GM23338 (cell line): ENCODE measurements at places on chromosomes 12 and 14.
A peak's percentile ranks its signal among the peaks of the same experiment; 100 is the strongest.

GRCh38 chr14:37145395-37145794, 27.0 kb downstream of the SLC25A21 start:
- H3K4me1 ChIP-seq: no peaks in the 10 kb centered on the region
- H3K27ac ChIP-seq: no peak overlapping the region

DNA sequence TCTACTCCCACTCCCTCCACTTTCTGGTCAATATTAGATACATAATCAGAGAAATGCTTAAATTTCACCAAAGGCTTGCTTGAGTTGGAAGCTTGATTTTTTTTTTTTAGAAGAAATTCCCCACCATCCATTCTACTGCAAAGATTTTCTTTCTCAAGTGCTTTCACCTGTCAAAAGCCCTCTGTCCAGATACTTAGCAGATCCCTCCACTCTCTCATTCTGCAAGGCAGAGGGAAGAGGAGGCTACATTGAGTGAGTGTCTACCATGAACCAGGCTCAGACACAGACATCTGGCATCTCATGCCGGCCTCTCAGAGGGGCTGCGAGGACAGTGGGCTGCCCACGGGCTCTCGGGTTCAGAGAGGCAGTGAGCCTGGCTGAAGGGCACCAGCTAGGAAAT, 127.6 kb upstream of the GSC start:
- DNase-seq: no peak
- H3K36me3 ChIP-seq: no peaks in the 10 kb centered on the region
- no peaks in the 10 kb centered on the region for H3K27me3 ChIP-seq

DNA sequence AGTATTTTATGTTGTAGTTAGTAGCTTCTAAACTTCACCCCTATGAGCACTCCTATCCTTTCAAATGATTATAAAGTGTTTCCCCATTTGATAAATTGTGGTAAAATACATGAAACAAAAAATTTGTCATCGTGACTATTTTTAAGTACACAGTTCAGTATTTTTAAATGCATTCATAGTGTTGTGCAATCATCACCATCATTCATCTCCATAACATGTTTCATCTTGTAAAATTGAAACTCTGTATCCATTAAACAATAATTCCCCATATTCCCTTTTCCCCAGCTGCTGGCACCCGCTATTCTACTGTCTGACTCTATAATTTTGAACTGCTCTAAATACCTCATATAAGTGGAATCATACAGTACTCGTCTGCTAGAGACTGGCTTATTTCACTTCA, 52.5 kb downstream of the ATP23 start:
- no peak for DNase-seq
- no peaks in the 10 kb centered on the region for H3K27me3 ChIP-seq
- H3K27ac ChIP-seq: no peak overlapping the region
- H3K4me3 ChIP-seq: no peak overlapping the region

DNA sequence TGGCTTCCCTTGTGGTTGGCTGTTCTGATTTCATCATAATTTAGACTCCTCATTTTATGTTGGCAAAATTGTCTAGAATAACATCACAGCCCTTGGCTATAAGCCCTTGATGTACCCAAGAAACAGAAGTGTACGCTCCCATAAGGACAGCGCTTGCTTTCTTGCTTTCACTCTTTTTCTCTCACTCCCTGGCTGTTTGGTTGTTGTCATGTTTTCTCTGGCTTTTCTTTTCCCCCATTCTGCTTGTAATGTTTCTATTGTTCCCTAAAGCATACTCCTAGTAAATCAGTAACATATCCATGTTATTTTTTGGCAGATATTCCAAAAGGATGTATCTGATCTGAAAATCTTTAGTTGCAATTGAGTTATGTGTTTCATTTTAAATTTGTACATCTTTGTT, 530.5 kb downstream of the NOVA1 start:
- H3K27ac ChIP-seq: no peak overlapping the region
- no peaks in the 10 kb centered on the region for H3K4me1 ChIP-seq
- H3K36me3 ChIP-seq: no peaks in the 10 kb centered on the region
- DNase-seq: no peak

GRCh38 chr12:80269803-80270552, 170.6 kb downstream of the OTOGL start:
- H3K4me3 ChIP-seq: no peak overlapping the region
- H3K27me3 ChIP-seq: no peaks in the 10 kb centered on the region
- no peaks in the 10 kb centered on the region for H3K36me3 ChIP-seq
- peak; percentile 72 for DNase-seq
- H3K4me1 ChIP-seq: no peaks in the 10 kb centered on the region

GRCh38 chr14:72557671-72558070, 336.2 kb downstream of the DPF3 start:
- no peak overlapping the region for H3K4me3 ChIP-seq
- no peaks in the 10 kb centered on the region for H3K36me3 ChIP-seq
- H3K4me1 ChIP-seq: peaks cover 24% of the 10 kb centered on the region
- no peak for DNase-seq
- no peaks in the 10 kb centered on the region for H3K27me3 ChIP-seq
- no peak overlapping the region for H3K27ac ChIP-seq

GRCh38 chr14:75826599-75826998, 155.2 kb downstream of the TGFB3 start:
- no peak overlapping the region for H3K4me3 ChIP-seq
- no peaks in the 10 kb centered on the region for H3K36me3 ChIP-seq
- H3K4me1 ChIP-seq: no peaks in the 10 kb centered on the region
- no peaks in the 10 kb centered on the region for H3K27me3 ChIP-seq
- DNase-seq: no peak
- H3K27ac ChIP-seq: no peak overlapping the region

DNA sequence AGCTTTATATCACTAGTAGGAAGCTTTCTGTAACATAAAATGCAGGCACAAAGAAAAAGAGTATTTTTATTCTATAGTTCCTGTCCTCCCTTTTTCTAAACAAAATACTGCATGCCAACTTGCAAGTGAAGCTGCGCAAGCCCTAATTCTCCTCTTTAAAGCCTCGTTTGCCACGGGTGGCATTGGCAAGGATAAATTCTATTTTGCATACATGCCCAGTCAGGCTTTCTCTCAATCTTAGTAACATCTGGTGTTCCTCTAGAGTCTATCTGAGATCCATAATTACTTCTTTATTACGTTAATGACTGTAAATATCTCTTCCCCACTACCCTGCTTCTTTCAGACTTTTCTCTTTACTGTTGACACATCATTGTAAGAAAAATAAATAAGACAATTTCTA, 97.1 kb upstream of the DAAM1 start:
- H3K36me3 ChIP-seq: no peaks in the 10 kb centered on the region
- H3K4me1 ChIP-seq: no peaks in the 10 kb centered on the region
- no peak overlapping the region for H3K4me3 ChIP-seq
- no peak overlapping the region for H3K27ac ChIP-seq

DNA sequence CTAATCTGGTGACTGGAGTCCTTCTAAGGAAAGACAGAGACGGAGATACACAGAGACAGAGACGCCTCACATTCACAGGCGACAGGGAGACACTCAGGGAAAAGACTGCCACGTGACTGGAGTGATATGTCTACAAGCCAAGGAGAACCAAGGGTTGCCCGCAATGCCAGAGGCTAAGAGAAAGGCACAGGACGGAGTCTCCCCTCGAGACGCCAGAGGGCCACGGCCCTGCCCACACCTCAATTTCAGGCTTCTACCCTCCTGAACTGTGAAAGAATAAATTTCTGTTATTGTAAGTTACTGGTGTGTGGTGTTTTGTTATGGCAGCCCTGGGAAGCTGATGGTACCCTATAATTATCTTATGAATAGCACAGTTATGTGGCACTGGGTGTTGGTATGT, 11.6 kb upstream of the RAN start:
- H3K4me1 ChIP-seq: no peaks in the 10 kb centered on the region
- no peak overlapping the region for H3K27ac ChIP-seq
- H3K36me3 ChIP-seq: no peaks in the 10 kb centered on the region; the same call in 1 of the 2 replicates
- no peak for DNase-seq
- H3K27me3 ChIP-seq: no peaks in the 10 kb centered on the region

GRCh38 chr12:53996240-53997203, 3.4 kb upstream of the HOXC9 start:
- H3K36me3 ChIP-seq: no peaks in the 10 kb centered on the region
- H3K4me3 ChIP-seq: peak overlapping the region; percentile 51
- DNase-seq: peak; percentile 62
- H3K27ac ChIP-seq: no peak overlapping the region
- H3K4me1 ChIP-seq: peaks cover 30% of the 10 kb centered on the region

DNA sequence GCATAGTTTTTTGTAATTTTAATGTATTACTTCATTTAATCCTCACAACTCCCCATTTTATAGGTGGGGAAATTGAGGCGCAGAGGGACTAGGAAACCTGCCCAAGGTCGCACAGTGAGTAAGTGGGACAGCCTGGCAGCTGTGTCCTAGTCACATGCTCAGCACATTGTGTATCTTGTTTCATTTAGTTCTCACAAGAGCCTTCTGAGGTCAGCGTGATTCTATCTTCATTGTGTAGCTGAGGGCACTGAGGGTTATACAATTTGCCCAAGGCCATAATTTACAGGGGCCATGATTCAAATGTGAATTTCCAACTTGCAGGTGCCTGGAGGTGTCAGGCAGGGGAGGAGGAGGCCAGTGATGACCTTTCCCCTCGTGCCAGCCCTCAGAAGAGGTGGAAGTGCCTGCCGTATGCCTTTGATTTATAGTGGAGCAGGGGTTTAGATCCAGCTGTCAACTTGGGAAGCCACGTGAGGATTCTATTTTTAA, 30.3 kb upstream of the SMOC1 start:
- H3K36me3 ChIP-seq: no peaks in the 10 kb centered on the region
- H3K27ac ChIP-seq: no peak overlapping the region
- no peak overlapping the region for H3K4me3 ChIP-seq
- no peaks in the 10 kb centered on the region for H3K4me1 ChIP-seq

GRCh38 chr12:951176-951575, 1.7 kb upstream of the RAD52 start:
- no peak overlapping the region for H3K27ac ChIP-seq
- no peak overlapping the region for H3K4me3 ChIP-seq
- no peaks in the 10 kb centered on the region for H3K27me3 ChIP-seq
- H3K36me3 ChIP-seq: no peaks in the 10 kb centered on the region

DNA sequence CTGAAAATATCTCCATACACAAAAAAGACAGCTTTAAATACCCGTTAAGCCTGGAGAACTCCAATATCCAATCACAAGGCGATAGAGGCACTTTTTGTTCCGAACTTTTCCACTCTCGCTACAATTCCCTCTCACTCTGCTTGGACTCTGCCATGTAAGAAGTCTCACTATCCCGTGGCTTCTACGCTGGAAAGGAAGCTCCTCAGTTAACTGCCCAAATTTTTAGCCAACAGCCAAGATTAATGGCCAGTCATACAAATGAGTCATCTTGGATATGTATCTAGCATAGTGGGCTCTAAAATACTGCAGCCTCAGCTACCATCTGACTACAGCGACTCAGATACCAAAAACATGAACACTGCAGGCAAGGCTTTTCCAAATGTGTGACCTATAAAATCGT, 45.5 kb upstream of the RERGL start:
- no peak overlapping the region for H3K27ac ChIP-seq
- DNase-seq: no peak
- no peaks in the 10 kb centered on the region for H3K27me3 ChIP-seq
- no peak overlapping the region for H3K4me3 ChIP-seq

DNA sequence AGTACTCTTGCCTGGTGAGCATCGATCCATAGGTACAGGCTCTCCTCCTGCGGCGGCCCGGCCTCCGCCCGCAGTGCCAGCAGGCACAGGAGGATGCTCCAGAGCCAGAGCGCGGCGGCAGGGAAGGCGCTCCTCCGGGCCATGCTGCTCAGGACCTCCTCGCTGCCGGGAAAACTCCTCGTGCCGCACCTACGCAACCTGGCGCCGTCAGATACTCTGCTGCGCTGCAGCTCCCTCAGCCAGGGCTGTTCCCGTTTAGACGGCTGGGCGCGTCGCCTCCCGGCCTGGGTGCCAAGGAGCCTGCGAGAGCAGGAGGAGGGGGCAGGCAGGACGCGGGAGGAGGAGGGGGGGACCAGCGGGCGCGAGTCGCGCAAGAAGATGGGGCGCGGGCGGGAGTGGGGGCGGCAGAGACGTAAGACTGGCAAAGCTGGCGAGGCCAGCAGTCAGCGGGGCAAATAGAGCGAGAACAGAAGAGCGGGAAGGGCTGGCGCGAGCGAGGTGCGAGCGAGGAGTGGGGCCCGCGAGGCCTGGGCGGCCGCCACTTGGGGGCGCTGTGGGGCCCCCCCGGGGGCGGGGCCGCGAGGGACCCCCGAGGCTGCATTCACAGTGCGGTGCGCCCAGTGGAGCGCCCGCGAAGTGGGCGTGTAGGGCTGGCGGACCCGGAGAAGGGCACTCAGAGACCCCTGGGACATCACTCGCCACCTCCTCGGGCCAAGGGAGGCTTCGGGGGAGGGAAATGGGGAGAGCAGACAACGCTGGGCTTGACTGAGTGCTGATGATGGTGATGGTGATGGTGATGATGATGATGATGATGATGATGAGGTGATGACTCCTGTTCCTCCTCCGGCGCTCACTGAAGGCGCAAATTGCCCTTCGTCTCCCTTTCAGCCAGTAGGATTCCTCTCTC, at the start of gene WIF1:
WIF1 (minus strand) TSS at position 257 of the 907 bp plus-strand sequence; CDS start at position 143, 114 bp downstream.
- peaks cover 8% of the 10 kb centered on the region; the same call in 1 of the 2 replicates for H3K4me1 ChIP-seq
- peak; percentile 92 for DNase-seq
- peaks cover 41% of the 10 kb centered on the region for H3K27me3 ChIP-seq
- H3K36me3 ChIP-seq: no peaks in the 10 kb centered on the region
- H3K4me3 ChIP-seq: peak within 1 kb of the TSS; percentile 58
- H3K27ac ChIP-seq: no peak within 1 kb of the TSS

GRCh38 chr14:68271913-68272391, 452.4 kb downstream of the RAD51B start:
- H3K4me1 ChIP-seq: peaks cover 7% of the 10 kb centered on the region
- no peak overlapping the region for H3K27ac ChIP-seq
- no peaks in the 10 kb centered on the region for H3K27me3 ChIP-seq
- no peak overlapping the region for H3K4me3 ChIP-seq
- no peak for DNase-seq

DNA sequence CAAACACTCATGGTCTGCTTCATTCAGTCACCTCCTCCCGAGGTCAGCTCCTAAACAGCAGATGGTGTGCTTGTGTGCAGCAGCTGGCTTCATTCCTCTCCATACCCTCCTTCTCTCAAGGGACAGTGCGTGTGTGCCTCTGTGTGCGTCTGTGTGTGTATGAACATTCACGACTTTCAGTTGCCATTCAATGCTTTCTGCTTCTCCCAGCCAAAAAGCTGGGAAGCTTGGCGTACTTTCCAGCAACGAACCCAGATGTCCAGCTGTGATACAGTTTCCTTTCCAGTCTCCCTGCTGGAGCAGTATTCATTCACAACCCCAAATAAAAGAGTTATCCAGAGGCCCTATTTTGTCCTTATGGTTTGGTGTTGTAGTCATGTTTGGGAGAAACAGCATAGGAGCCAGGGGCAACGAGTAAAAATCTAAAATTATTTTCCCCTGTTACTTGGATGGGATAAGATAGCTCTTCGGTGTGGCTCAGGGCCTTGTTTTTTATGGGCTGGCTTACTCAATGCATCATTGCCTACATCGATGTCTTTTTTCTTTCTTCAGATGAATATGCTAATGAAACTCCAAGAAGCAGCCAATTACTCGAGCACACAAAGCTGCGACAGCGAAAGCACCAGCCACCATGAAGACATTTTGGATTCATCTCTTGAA, 379.3 kb downstream of the NAV3 start:
- DNase-seq: no peak
- H3K27ac ChIP-seq: no peak overlapping the region
- H3K4me3 ChIP-seq: no peak overlapping the region
- no peaks in the 10 kb centered on the region for H3K36me3 ChIP-seq
- H3K4me1 ChIP-seq: peaks cover 12% of the 10 kb centered on the region
- H3K27me3 ChIP-seq: no peaks in the 10 kb centered on the region

- H3K4me1 ChIP-seq: no peaks in the 10 kb centered on the region
- H3K36me3 ChIP-seq: 0 out of 2 replicates have a peak, but pooled peaks cover 4% of the 10 kb centered on the region
- no peak for DNase-seq
- H3K27me3 ChIP-seq: no peaks in the 10 kb centered on the region
- no peak overlapping the region for H3K27ac ChIP-seq
- H3K4me3 ChIP-seq: no peak overlapping the region
These were observed 839.1 kb downstream of the NRXN3 start for GRCh38 chr14:79009286-79009685.
